ENCODE measurements at places on chromosomes 4 and X.

GRCh38 chrX:69063486-69063885 is 101.8 kb downstream of the PJA1 start:
- no peak for DNase-seq

- no peak for DNase-seq
Observed at GRCh38 chr4:154507156-154507555, 15.6 kb upstream of the DCHS2 start.

GRCh38 chr4:13706120-13706519 is 78.6 kb upstream of the BOD1L1 start:
- no peak for DNase-seq

DNA sequence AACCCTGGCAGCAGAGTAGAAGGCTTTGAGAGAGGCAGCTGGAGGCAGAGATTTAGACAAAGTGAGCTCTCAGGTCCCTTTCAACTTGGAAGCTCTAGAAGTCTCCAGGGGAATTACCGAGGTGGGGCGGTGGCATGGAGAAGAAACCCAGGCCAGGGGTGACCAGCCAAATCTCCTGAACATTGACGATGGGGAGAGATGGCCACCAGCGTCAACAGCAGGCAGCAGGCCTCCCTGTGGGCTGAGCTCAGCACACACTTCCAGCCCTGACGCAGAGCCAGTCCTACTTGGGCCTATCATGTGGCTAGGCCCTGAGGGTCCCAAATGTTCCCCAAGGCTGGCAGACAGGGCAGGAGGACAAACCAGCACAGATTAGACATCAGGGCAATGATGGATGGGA is 187.8 kb downstream of the BCOR start:
- no peak for DNase-seq

GRCh38 chrX:76407795-76408194 is 19.7 kb upstream of the MAGEE1 start:
- DNase-seq = peak; percentile 6

- DNase-seq = no peak
Observed at GRCh38 chrX:10506781-10507180, 113.6 kb downstream of the MID1 start.

DNA sequence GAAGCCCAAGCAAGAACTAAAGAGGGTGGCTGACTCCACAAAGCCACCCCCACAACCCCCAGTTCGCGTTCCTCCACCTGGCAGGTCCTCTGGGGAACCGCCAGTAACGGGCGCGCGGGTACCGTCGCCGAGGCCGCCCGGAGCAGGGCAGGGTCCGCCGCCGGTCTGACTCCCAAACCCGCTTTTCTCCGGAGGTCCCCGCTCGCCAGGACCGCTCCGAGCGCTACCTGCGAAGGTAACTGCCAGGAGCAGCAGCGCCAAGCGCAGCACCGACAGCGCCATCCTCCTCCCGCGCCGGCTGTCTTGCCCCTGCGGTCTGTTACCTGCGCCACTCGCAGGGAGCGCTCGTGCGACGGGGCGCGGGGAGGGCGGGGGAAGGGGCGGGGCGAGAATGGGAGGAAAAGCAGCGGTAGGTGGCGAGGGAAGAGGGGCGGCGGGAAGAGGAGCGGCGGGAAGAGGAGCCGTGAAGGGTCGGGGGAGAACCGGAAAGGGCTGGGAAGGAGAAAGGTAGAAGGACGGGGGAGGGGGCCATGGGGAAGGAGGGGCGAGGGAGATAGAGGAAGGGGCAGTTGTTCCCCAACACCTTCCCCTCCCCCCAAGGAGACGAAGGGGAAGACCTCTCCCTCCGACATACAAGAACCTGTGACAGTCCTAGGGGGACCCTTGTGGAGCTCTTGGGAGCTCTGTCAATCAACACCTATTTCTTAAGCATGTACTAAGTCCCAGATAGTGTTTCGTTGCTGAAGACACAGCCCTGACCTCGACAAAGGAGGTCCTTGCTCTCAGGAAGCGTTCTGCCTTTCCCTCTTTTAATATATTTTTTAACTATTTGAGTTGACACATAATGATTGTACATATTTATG is at the start of gene SPINK2:
SPINK2 (minus strand) TSS at position 321 of the 863 bp plus-strand sequence; CDS start at position 282, 39 bp downstream.
- peak; percentile 49 for DNase-seq

GRCh38 chrX:2694914-2695267 is 3.8 kb downstream of the CD99 start:
- DNase-seq = no peak

DNA sequence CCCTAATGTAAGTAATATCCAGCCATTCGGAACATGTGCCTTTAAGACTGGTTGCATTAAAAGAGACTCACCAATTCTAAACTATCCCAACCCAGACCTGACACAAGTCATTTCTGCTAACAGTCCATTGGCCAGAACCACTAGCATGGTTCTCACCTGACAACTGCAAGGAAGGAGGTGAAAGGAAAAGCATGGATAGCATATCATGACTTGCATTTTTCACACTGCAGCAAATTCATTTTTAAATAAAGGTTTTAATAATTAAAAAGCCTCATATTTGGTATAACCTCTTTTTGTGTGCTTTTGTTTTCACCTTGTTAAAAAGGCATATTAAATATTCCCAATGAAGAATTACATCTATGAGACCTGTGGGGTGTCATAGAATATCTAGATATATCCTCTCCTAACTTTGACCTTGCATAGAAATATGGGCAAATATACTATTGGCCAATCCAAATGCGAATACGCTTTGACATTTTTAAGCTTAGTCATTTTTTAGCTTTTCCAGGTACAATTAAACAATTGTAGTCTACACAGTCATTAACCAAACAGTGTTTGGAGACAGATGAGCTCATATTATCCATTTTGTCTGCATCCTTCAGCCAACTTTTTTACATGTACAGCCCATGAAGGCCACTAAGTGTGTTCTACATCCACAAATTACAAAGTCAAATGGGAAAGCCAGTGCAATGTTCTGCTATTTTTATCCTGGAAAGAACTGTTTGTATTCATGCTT is 295.3 kb downstream of the PDGFC start:
- DNase-seq = no peak

DNA sequence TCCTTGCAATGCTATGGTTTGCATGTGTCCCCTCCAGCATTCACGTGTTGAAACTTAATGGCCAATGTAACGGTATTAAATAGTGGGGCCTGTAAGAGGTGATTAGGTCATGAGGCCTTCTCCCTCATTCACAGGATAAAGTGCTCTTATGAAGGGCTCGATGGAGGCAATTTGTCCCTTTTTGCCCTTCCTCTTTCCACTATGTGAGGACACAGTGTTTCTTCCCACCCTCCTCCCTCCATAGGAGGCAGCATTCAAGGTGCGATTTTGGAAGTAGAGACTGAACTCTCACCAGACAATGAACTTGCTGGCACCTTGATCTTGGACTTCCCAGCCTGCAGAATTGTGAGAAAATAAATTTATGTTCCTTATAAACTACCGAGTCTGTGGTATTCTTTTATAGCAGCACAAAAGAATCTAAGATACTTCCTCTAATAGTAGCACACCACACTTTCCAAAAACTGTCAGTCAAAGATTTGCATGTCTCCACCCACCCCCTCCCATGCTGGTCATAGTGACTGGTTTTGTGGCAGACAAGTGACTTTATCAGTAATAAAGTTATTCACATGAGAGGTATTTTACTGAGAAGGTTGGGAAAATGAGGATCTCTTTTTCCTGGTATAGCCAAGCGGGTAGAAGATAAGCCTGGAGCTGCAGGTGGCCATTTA is 113.5 kb upstream of the TTC29 start:
- no peak for DNase-seq

- DNase-seq = no peak
Observed at GRCh38 chr4:110808351-110808878, 185.5 kb upstream of the PITX2 start.

DNA sequence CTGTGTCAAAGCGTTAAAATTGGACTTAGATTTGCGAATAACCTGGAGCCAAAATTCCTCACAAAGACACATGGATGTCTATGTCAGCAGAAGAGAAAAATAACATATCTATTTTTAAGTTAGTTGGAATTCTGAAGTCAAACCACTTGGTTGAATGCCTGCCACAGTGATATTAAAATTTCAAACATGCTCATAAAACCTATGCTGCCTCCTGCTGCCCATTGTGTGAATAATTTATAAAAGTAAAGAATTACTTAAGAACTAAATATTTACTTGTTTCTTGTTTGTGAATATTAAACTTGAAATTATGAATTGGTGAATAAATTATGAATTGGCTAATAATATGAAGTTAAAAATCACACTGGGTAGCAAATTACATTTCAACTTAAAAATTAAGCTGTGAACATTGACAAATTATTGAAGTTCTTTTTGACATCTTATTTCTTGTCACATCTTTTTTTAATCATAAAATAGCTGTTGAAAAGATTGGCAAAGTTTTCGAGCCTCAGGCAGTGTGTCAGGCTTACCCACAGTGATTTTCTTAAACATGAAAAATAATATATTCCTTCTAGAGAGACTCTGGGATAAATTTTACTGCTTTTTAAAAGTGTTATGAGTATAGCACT is 35.4 kb downstream of the FABP2 start:
- peak; percentile 41 for DNase-seq

DNA sequence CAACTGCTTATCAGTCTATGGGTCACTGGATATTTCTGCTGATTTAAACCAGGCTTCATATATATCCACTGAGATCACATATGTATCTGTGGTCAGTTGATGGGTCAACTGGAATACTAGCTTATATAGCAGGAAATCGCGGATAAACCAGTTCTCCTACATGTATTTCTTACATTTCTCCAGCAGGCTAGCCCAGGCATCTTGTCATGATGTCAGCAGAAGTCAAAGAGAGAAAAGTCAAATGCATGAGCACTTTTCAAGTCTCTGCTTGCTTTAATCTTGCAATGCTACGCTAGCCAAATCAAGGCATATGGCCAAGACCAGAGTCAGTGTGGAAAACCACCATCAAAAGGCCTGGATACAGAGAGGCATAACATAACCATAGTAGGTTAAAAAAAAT is 1008.8 kb upstream of the DIAPH2 start:
- no peak for DNase-seq

DNA sequence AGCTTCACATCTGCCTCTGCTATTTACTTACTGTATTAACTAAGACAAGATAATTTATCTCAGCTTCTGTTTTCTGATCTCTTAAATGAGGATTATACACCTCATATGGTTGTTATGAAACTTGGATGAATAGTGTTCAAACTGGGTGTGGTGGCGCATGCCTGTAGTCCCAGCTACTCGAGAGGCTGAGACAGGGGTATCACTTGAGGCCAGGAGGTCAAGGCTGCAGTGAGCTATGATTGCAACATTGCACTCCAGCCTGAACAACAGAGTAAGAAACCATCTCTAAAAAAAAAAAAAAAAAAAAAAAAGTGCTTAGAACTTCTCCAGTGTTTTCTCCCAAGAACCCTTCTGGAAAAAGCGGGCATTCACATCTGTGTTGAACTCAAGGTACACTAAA is 19.8 kb upstream of the KLF3 start:
- no peak for DNase-seq

DNA sequence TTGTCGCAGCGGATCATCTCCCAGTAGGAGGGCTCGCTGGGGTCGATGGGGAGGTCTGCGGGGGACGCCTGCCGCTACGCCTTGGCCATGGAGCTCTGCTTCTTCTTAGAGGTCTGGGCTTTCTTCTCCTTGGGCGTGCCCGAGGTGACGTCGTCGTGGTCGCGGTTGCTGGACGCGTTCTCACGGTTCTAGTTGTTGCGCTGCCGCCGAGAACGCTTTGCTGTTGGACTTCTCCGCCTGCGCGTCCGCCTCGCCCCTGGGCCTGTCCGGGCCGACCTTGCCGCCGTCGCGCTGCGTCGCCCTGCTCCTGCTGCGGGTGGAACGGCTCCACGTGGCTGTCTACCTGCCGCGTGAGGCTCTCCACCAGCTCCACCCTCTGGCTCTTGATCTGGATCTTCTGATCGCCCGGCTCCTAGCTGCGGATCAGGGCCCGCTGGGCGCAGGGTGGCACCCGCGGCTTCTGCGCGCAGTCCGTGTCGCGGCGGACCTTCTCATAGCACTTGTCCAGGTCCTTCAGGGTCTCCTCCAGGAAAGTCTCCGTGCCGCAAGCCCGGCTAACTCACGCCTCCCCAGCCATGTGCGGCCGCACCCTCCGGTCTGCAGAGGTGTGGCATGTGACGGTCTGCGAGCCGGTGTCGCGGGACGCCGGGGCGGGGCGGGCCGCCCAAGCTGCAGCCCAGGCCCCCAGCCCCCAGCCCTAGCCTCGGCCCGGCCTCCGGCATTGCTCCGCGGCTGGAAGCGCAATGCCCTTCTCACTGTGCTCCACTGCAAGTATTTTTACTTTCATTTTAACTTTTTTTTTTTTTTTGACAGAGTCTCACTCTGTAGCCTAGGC is 40.5 kb upstream of the OGT start:
- DNase-seq = peak; percentile 39

- no peak for DNase-seq
Observed at GRCh38 chr4:100707786-100708185, 190.0 kb upstream of the EMCN start.

DNA sequence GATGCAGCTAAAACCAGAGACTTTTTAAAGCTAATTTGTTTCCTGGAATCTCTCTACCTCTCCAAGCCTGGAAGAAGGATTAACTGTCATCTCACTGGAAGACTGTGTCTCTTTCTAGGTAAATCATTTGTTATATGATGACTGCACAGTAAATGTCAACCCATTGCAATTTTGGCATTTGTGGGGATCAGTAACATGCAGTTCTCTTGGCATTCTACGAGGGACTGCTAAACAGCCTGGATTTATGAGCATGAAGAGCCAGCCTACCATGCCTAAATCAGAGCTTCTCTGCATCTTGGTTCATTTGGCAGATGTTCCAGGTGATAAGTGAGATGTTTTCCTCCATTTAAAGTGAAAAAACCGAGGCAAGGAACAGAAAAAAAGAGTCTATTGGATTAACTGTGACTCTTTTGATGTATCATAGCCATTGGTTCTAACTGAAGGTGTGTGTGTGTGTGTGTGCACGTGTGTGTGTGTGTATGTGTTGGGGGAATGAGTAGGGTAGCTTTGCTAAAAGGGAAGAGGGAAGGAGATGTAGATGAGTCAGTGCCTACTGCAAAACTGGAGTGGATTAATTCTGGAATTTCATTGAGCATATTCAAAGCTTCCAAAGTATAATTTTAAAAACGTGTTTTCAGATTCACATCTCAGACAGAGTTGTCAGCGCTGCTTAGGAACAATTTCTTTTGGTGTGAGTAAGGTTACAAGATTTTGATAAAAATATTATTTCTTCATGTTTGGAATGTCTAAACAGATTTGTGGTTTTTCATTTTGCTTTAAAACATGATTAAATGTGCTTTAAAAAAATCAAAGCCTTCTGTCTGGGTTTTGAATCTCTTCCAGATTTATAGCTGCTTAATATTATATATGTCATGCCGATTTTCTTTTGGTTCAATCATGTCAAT is 123.2 kb upstream of the LNX1 start:
- no peak for DNase-seq
